ENCODE measurements at places on chromosomes 3 and 15.

DNA sequence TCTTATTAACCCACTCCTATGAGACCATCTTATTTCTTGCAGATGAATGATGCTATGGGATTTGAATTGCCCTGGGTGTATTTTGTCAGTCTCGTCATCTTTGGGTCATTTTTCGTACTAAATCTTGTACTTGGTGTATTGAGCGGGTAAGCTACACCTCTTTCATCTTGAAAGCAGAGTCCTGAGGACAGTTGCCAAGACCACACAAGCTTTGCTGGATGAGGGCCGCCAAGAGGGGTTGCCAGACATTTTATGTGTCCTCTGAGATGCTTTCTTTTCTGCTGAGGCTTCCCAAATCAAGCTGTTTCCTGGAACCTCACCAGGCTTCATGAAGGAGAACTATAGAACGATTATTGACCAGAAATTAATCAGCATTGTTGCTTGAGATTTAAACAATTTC, 173.2 kb downstream of the CHDH start:
- no peak for DNase-seq

DNA sequence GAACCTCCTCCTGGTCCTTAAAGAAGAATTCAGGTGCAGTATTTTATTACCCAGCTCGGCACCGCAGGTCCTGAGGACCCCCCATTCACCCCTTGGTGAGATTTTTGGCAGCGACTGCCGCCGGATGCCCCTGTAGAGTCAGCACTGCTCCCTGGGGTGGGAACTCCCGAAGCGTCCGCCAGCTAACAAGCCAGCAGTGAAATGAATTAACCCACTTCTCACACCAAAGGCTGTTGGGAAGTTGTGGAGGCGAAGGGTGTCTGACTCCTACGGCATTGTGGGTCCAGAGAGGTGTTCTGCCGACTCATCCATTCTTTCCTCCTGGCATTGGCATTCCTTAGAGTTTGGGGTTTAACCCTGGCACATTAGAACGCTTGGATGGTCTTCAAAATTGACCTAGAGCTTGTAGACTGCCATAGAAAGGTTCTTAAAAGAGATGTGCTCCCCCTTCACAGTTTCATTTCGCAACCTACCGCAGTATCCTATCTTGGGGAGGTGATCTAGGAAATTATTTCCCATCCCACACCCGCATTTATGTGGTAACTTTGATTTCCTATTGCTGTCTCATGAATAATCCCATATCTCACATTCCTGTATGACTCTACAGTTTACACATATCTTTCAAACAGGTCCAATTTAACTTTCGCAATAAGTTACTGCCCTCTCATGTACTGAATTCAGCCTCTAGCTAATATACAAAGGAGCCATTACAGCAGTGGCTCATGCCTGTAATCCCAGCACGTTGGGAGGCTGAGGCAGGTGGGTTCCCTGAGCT, 879 bp upstream of the EIF5A2 start:
- peak; percentile 90 for DNase-seq

DNA sequence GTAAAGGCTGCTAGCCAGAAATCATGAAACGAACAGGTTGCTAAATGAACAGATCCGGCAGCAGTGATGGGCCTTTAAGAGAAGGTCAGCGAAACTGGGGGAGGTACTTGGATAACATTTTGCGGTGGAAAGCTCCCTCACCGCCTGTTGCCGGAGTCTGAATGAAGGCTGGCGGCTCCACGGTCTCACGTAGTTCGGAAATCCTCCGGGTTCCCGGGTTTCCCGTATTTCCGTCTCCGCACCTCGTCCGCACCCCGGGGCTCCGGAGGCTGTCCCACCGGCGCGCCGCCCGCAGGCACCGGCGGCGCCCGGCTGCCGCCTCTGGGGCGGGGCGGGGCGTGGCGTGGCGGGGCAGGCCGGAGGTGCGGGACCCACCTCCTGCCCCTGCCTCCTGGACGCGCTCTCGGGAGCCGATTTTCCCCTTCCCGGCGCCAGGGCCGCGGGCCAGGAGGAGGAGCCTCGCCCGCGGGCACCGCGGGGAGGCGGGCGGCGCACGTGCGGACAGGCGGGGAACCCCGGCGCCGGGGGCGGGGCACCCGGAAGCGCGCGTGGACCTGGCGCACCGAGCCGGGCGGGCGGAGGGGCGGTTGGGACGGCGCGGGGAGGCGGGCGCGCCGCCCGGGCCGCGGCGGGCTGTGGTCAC, at the start of gene ZDHHC23:
Gene ZDHHC23 (plus strand): TSS at position 642 of the 643 bp plus-strand sequence. CDS start 790 bp downstream, outside the sequence.
- peak; percentile 59 for DNase-seq

- DNase-seq = no peak
Observed at GRCh38 chr3:160977773-160978172, 127.4 kb downstream of the B3GALNT1 start.

- DNase-seq = no peak
Observed at GRCh38 chr3:71944482-71945065, 159.6 kb upstream of the PROK2 start.

GRCh38 chr3:114216186-114216970, 21.0 kb downstream of the ZNF80 start:
- peak; percentile 69 for DNase-seq

- DNase-seq = no peak
Observed at GRCh38 chr3:119862616-119863015, 80.7 kb downstream of the NR1I2 start.

GRCh38 chr3:149713730-149714654, 38.3 kb downstream of the COMMD2 start:
- no peak for DNase-seq

GRCh38 chr15:42704492-42704926, 32.4 kb downstream of the CDAN1 start:
- peak; percentile 75 for DNase-seq

- peak; percentile 85 for DNase-seq
Observed at GRCh38 chr3:43217633-43218032, 68.7 kb upstream of the SNRK start.

DNA sequence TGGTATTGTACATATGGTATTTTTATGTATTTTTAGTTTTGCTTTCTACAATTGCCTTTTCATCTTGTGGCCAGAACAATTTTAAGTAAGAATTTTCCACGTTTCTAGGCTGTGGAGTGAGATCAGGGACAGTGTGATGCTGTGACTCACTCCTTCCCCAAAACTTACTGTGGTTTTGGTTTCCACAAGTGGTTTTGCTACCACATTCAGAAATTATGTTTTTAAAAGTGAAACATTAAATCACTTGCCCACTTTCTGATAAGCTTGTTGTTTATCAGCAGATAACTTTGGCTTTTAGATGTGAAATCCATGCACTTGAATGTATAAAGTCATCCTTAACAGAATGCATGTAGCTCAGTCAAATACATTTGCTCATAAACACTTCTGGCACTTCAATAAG, 192.2 kb upstream of the THRB start:
- DNase-seq = peak; percentile 38

GRCh38 chr15:48720646-48721045, 75.1 kb upstream of the FBN1 start:
- peak; percentile 41 for DNase-seq

- peak; percentile 88 for DNase-seq
Observed at GRCh38 chr3:125115640-125116039, 59.8 kb upstream of the HEG1 start.

DNA sequence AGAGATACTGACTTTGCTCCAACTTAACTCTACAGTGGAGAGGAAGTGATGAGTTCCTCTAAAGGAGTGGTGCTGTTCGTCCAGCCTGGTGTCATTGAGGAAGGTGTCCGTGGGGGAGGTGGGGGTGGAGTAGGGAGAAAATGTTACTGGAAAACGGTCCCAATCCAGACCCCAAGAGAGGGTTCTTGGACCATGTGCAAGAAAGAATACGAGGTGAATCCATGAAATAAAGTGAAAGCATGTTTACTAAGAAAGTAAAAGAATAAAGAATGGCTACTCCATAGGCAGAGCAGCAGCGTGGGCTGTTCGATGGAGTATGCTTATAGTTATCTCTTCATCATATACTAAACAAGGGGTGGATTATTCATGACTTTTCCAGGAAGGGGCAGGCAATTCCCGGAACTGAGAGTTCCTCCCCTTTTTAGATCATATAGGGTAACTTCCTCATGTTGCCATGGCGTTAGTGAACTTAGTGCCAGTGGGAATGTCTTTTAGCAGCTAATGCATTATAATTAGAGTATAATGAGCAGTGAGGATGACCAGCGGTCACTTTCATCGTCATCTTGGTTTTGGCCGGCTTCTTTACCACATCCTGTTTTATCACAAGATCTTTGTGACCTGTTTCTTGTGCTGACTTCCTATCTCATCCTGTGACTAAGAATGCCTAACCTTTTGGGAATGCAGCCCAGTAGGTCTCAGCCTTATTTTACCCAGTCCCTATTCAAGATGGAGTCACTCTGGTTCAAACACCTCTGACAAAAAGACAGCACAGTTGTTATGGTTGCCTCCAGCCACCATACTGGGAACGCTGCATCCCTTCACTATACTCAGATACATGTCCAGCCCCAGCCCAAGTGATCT, 38.6 kb downstream of the CLEC3B start:
- DNase-seq = peak; percentile 94

DNA sequence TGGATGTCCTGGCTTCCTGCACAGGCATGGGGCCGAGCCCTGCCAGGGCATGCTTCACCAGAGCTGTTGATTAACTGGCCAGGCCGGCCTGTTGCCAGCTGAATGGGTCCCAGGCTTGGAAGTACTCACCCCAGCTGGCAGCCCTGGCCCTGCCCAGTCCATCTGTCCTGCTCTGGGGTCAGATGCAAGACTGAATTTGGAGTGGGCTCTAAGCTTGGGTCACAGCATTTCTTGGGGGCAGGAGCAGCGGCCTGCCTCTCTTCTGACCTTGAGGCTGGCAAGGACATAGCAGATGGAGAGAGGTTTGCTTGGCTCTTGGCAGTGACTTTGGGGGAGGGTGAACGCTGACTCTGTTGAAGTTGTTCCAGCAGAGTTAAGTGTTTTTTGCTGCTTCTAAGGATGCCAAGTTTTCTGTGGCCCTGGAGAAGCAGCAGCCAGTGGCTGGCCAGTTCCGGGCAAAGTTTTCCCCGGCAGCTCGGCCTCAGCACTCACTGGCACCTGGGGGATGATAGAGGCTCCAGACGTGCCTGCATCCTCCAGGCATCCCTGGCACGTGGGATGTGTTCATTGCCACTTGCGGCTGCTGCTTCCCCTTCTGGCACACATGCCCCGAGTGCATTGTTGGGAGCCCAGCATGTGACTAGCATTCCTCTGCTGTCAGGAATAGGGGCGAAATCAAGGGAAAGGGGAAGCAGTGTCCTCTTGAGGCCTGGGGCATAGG, 22.9 kb downstream of the PDIA5 start:
- no peak for DNase-seq

- no peak for DNase-seq
Observed at GRCh38 chr3:122934251-122934650, 93.3 kb downstream of the SEMA5B start.

- no peak for DNase-seq
Observed at GRCh38 chr3:58250093-58250707, 12.6 kb downstream of the ABHD6 start.

GRCh38 chr15:78322243-78322642, 17.9 kb upstream of the CRABP1 start:
- DNase-seq = peak; percentile 64

DNA sequence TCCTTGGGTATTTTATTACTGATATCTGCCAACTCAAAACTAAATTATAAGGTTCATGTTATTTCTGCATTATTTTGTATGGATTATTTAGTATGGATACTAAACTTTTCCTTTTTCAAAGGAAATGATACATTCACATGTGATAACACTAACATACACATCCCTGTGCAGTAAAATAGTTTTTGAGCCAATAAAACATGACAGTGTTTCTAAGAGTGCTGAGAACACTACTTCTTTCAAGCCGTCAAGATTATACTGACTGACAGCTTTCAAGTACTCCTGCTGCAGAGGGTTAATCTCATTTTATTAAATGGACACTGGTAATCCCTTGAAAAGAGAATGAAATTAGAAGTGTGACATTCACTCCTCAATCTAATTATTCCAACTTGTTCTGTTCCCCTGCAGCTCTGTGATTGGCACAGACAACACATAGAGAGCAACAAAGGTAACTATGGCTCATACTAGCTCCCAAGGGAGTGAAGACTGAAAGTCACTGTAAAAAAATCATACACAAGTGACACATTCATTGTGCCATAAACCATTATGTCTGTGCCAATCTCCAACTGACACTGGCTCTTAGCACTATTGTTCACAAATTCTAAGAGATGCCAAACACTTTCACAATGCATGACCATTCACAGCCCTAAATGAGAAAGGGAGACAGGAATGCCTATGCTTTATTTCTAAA, 468.6 kb downstream of the SHQ1 start:
- DNase-seq = peak; percentile 7

DNA sequence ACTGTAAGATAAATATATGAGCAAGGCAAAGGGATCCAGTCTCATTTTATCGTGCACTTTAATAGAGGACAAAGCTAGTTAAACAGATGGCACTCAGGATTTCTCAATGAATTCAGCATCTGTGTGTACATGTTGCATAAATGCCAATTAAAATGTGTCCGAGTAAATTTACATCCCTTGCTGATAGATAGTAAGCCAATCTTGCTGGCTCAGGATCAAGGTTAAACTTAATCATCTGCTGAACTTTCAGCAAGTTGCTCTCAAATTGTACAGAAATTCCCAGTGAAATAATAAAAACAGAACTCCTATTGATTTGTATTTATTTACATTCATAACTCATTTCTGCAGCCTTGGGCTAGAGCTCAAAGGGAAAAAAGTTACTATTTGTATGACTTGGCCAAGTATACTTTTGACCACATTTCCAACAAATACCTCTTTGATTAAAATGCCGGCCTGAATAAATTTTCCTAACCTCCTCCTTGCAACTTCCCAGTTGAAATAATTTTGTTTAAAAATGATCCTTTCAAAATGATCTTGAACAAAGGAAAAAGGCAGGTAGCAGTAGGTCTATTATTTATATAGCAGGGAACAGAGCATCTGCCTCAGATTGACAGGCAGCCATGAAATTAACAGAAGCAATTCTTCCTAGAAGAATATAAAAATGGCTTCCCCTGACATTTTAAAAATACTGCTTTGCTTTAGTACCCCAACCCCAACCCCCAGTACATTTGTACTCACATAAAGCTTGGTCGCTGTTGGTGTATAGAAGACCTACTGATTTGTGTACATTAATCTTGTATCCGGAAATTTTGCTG, 1001.9 kb downstream of the ROBO1 start:
- peak; percentile 22 for DNase-seq

DNA sequence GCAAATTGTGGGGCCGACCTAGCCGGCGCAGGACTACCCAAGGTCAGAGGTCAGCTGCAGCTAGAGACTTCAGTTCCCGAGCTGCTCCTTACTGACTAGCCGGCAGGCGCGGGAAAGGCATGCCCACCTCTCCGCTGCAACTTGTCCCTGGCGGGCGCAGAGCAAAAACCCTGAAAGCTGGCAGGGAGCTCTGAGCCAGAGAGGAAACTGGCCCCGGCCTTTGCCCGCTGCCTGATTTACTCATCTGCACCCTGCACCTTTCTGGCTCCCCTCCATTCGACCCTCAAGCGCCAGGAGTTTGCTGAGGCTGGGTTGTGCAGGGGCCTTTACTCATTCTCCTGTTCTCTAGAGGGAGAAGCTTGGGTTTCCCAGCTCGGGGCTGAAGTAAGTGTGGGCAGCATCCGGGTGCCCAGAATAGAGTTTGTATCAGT, 1.5 kb downstream of the ZIC4 start:
- no peak for DNase-seq

GRCh38 chr3:179933914-179934313, 102.8 kb downstream of the PEX5L start:
- no peak for DNase-seq
